Glutamatergic neuron (in vitro differentiated cells): ENCODE measurements at places on chromosomes 13 and 19. TPM values are rescaled to one million over a fixed set of nuclear protein-coding genes. Genes with fewer than 3 reads are reported as not detected.

Gene CYP2A6
- not detected for total RNA-seq

Gene TMEM221
- not detected for total RNA-seq

- no peak for DNase-seq
These were observed 588.3 kb upstream of the SGCG start for GRCh38 chr13:22592515-22592914.

GRCh38 chr13:34862311-34862710 is 79.8 kb upstream of the NBEA start:
- DNase-seq: no peak

GRCh38 chr19:55229789-55230182 is 1.2 kb upstream of the TMEM86B start:
- DNase-seq: no peak

DNA sequence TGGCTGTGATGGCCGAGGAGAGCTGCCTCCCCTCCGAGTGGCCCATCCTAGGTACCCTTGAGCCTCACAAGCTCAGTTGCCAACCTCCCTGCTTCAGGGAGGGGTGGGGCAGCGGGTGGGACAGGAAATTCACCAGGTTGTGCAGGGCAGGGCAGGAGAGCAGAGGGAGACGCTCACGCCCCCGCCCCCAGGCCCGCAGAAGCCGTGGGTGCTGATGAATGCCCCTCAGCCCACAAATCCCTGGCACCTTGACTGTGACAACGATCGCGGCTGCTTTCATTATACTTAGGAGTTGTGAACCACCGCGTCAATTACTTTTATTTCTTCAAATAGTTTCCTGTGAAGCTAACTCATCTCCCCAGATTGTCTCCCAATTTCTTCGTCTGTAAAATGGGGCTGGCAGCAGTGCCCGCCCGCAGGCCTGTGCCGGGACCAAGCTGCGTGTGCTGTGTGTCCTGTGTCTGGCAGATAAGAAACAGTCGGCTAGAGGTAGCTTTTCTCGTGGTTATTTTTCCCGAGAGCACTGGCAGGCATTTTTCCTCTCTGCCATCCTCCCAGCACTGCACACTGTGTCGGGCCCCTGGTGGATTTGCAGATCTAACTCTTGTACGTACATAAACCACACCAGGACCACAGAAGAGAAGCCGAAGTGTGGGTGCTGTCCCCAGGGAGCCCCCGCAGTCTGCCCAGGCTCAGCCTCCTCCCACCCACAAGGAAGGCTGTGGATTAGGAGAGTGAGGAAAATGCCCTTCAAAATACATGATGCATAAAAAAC is 7.9 kb upstream of the RASA3 start:
- no peak for DNase-seq

GRCh38 chr13:110310541-110311442 is 3.7 kb downstream of the COL4A2 start:
- DNase-seq: no peak

DNA sequence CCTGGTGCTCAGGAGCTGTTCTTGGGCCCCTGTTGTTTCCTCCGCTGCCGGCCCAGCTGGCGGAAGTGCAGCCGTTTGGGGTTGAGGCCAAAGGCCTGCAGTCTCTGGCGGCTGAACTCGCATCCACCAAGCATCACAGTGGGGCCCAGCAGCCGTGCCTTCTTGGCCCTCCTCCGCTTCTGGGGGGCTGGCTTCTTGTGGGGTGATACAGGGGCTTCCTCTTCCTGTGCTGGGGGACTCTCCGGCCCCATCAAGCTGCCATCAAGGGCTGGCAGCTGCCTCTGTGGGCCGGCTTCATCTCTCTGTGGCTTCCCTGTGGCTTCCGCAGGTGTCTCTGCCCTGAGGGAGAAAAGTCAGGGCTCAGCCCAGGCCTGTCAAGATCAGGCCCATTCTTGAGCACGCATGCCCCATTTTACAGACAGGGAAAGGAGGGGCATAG is 10.3 kb downstream of the ATG4D start:
- no peak for DNase-seq

DNA sequence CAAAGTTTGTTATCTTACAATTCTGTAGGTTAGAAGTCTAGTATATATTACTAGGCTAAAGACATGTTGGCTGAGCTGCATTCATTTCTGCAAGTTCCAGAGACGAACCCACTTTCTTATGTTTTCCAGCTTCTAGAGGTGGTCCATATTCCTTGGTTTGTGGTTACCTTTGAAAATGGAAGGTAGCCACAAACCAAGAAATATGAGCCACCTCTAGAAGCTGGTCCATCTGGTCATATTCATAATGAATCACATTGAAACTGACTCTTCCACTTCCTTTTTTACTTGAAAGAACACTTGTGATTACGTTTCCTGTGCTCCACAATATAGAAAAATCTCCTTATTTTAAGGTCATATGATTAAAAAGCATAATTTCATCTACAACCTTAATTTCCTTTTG is 943.0 kb upstream of the PCDH9 start:
- DNase-seq: no peak

DNA sequence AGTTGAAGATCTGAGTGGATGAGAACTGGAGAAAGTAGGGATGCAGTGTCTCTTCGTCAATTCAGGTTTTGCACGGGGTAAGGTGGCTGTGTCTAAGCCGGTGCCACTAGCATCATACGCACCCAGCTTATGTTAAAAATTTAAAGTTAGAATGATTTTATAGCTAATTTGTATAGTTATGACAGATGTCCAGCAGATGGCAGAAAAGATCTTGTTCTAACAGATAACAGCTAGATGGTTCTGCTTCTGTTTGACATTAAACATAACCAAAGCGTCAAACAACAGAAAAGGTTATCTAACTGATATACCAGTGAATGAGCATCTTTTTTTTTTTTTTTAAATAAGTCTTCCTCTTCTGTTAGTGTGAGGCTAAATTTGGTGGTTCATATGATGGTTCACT is 18.8 kb upstream of the EDDM13 start:
- DNase-seq: no peak

GRCh38 chr13:104984296-104984818 is 1551.1 kb downstream of the EFNB2 start:
- DNase-seq: no peak

DNA sequence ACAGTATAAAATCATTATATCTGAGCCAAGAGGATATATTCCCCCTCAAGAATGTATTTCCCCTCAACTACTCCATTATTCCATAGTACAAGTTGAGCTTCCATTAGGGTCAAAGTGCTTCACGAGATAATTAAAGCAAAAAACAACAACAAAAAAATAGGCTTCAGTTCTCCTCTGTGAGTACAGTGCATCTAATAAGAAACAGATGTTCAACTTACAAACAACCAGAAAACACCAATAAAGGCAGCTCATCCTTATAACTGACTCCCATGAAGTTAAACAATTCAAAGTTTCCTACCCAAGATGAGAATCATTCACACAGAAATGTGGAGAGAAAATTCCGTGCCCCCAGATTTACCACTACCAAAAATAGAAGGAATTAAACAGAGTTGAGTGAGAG is 854.4 kb downstream of the PCDH9 start:
- no peak for DNase-seq

GRCh38 chr19:18867199-18867598 is 28.8 kb downstream of the CERS1 start:
- DNase-seq: no peak

GRCh38 chr19:43687660-43687997 is 17.7 kb upstream of the PLAUR start:
- no peak for DNase-seq

GRCh38 chr19:45253396-45254027 is 2.4 kb downstream of the MARK4 start:
- DNase-seq: no peak

GRCh38 chr13:44619651-44620050 is 43.5 kb upstream of the TSC22D1 start:
- no peak for DNase-seq

- DNase-seq: peak; percentile 72
These were observed 8.3 kb upstream of the CDC42EP5 start for GRCh38 chr19:54481326-54481930.

GRCh38 chr13:23660249-23660648 is 90.0 kb downstream of the TNFRSF19 start:
- DNase-seq: no peak
